A549 treated with DMSO at 1 μM for 4 hours (cell line): ENCODE measurements at places on chromosomes 2 and 18. TPM values are rescaled to one million over a fixed set of nuclear protein-coding genes. Genes with fewer than 3 reads are reported as not detected.

COL6A3 gene
- total RNA-seq = 0.03 to 0.11 TPM (median 0.09 TPM) in 5 replicates

TMEM247 gene
- not detected in 5 replicates for total RNA-seq

DNAJC5G gene
- not detected in 5 replicates for total RNA-seq

PTH2R gene
- total RNA-seq = 0.06 TPM in 1 of 5 replicates, not detected in the others

PSD4 gene
- 9.1 to 11.2 TPM (median 10.6 TPM) in 5 replicates for total RNA-seq

CHRND gene
- not detected in 5 replicates for total RNA-seq

NEU2 gene
- total RNA-seq = not detected in 5 replicates

ANKRD30B gene
- total RNA-seq = not detected in 5 replicates

TNP1 gene
- not detected in 5 replicates for total RNA-seq

GPR155 gene
- total RNA-seq = 0.28 to 0.69 TPM (median 0.39 TPM) in 5 replicates

MAP3K19 gene
- total RNA-seq = not detected in 5 replicates

EGR4 gene
- 0.11 to 0.32 TPM (median 0.25 TPM) in 5 replicates for total RNA-seq

ABCG5 gene
- not detected in 5 replicates for total RNA-seq

SIX2 gene
- total RNA-seq = 0.16 to 0.39 TPM (median 0.21 TPM) in 5 replicates

ASB18 gene
- not detected in 5 replicates for total RNA-seq

INO80B gene
- 39.5 to 51.7 TPM (median 48.4 TPM) in 5 replicates for total RNA-seq

SLC39A6 gene
- total RNA-seq = 43.6 to 54.7 TPM (median 53.8 TPM) in 5 replicates

IL36B gene
- total RNA-seq = 0.15 to 0.25 TPM (median 0.24 TPM) in 3 of 5 replicates, not detected in the others

RBMS1 gene
- total RNA-seq = 53.9 to 71.5 TPM (median 64.4 TPM) in 5 replicates

PFN4 gene
- total RNA-seq = 1.1 to 1.5 TPM (median 1.2 TPM) in 5 replicates

UGT1A8 gene
- total RNA-seq = 0.08 to 0.26 TPM in 2 of 5 replicates, not detected in the others

STEAP3 gene
- 39.2 to 47.7 TPM (median 39.9 TPM) in 5 replicates for total RNA-seq

KCTD18 gene
- total RNA-seq = 8.9 to 12.6 TPM (median 9.3 TPM) in 5 replicates

SOX11 gene
- not detected in 5 replicates for total RNA-seq

SATB2 gene
- total RNA-seq = 3.3 to 3.9 TPM (median 3.6 TPM) in 5 replicates

TTR gene
- 0.16 to 0.41 TPM in 2 of 5 replicates, not detected in the others for total RNA-seq
